ENCODE measurements at places on chromosomes 11 and 22.

DNA sequence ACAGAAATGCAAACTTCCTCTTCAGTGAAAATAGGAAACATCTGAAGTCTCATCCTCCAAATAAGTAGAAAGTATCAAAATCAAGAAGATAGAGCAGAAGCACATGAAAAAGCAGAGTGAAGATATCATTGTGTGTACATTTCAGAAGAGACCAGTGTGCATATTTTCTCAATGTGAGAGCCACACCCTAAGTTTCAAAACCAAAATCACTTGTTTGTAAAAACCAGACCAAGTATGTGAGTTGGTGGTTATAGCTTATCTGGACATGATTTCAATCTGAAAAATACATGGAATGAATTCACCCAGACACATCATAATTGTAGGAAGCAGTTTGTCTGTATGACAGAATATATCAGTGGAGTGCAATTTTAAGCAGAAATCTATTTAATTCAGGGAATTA, 536.0 kb downstream of the JRKL start:
- H3K4me1 ChIP-seq: no peaks in the 10 kb centered on the region
- no peaks in the 10 kb centered on the region for H3K27me3 ChIP-seq
- no peak overlapping the region for H3K4me3 ChIP-seq
- no peak for DNase-seq

DNA sequence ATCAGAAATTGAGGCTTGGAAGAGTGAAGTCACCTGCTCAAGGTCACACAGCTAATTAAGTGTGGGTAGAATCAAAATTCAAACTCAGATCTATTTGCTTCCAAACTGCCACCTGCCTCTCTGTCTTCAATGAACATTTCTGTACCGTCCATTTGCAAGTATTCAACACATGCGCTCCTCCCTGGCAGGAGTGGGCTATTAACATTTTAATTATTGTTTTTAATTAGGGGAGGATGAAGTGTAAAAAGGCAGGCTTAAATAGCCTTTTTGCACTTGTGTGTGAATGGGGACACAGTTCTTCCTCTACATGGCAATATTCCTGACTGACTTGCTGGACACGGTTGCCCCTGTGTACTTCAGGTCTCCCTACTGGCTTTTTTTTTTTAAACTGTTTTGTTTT, 114.4 kb upstream of the NARS2 start:
- H3K4me1 ChIP-seq: no peaks in the 10 kb centered on the region

GRCh38 chr22:28773461-28773867, 969 bp downstream of the CCDC117 start:
- peaks cover 29% of the 10 kb centered on the region for H3K4me1 ChIP-seq
- H3K27ac ChIP-seq: peak overlapping the region; percentile 99
- H3K4me3 ChIP-seq: peak overlapping the region; percentile 97
- no peaks in the 10 kb centered on the region for H3K27me3 ChIP-seq
- no peak for DNase-seq

GRCh38 chr22:36713436-36713835, 9.9 kb upstream of the CACNG2 start:
- H3K36me3 ChIP-seq: no peaks in the 10 kb centered on the region
- no peak overlapping the region for H3K27ac ChIP-seq
- no peaks in the 10 kb centered on the region for H3K4me1 ChIP-seq

DNA sequence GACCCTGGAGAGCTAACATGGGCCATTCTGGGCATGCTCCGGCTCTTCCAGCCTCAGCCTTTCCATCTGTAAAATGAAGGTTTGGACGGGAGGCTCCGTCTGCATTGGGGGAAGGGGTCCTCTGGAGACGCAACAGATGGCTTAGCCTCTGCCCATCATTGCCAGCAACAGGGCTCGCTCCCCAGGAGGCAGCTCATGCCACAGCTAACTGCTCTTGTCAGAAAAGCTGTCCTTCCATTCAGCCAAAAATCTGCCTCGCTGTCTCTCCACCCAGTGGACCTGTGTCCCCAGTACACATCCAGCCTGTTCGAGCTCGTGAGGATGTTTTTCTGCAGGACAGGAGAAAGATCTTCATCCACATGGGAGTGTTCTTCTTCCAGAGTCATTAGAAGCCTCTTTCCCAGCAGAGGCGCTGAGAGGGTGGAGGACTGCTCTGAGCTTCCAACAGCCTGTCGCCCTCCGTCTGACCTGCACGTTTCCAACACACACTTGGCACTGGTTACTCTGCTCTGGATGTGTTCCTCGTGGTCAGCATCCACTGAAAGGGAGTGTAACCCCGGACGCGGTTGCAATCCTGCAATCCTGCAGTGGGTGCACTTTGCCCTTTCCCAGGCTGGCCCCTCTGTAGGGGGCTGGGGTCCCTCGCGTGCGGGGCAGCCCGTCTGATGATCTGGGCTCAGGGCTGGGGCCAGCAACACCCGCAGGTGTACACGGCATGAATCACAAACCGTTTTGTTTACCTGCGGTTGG, 1340.9 kb downstream of the TBC1D22A start:
- H3K36me3 ChIP-seq: no peaks in the 10 kb centered on the region
- peak; percentile 52 for DNase-seq
- no peaks in the 10 kb centered on the region for H3K27me3 ChIP-seq
- H3K27ac ChIP-seq: no peak overlapping the region
- no peak overlapping the region for H3K4me3 ChIP-seq
- no peaks in the 10 kb centered on the region for H3K4me1 ChIP-seq
